ENCODE measurements at places on chromosomes 3 and 15.

GRCh38 chr15:49620199-49620598, 419 bp downstream of the FAM227B start:
- DNase-seq = no peak

- no peak for DNase-seq
Observed at GRCh38 chr3:33729993-33730392, 11.9 kb upstream of the CLASP2 start.

GRCh38 chr3:52679199-52679538, 6.5 kb downstream of the PBRM1 start:
- no peak for DNase-seq

GRCh38 chr3:5250467-5251195, 63.1 kb downstream of the EDEM1 start:
- DNase-seq = no peak

DNA sequence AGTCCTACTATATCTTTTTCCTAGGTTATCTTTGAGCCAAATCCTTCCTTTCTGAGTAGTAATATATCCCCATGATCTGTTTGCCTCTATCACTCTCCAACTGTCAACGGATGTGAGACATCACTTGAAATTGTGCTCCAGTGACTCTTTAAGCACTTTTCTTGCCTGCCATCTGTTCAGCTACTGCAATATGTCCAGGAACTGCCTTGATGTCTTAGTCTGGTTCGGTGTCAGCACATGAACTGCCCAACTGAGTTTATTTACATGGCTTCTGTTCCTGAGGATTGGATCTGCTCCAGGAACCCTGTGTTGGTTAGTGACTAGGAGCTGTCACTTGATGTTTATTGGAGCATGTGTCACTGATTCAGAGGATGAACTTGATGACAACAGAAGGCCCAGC, 116.5 kb downstream of the SLC9A9 start:
- no peak for DNase-seq

DNA sequence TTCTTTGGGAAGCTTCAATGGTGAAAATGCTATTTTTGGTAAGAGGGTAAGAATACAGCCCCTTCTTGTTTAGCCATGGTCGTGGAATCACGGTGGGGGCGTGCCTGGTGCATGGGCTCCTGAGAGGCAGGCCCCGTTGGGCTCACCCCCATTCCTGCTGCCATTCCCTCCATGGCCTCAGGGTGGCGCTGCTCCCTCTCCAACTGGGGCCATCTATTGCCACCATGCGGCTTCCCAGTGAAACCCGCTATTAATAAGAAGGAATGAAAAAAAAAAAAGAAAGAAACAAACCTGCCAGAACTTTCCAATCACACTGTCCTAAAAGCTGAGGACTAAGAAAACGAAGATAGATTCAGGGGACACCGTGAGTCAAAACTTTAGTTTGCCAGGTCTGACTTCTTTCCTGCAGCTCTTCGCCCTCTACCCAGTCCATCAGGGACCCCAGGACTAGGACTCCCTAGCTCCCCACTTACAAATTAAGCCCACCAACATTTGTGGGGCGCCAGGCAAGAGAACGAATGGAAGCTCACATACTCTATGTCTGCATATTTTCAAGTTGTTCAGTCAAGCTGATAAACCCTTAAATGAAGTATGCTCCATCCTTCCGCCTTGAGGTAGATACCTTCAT, 30.6 kb upstream of the ABHD2 start:
- peak; percentile 83 for DNase-seq

DNA sequence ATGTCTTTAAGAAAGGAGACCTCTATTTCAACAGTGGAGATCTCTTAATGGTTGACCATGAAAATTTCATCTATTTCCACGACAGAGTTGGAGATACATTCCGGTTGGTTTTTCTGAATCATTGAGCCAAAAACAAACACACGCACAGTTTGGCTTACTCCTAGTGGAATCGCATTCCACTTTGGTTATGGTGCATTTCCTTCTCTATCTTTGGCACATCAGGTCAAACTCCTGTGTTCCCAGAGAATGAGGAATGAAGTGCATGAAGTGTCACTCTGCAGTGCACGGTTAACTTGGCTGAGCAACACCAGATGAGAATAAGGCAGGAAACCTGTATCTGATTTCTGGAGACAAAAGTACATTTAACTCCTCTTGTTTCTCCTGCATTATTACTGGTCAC, 38.5 kb downstream of the HDC start:
- DNase-seq = no peak

GRCh38 chr3:37198996-37199395, 24.6 kb upstream of the LRRFIP2 start:
- no peak for DNase-seq

GRCh38 chr15:85480923-85481322, 100.5 kb downstream of the AKAP13 start:
- DNase-seq = no peak

GRCh38 chr3:97815149-97815917, 6.5 kb upstream of the CRYBG3 start:
- no peak for DNase-seq

GRCh38 chr3:135440233-135440632, 525.3 kb upstream of the PPP2R3A start:
- no peak for DNase-seq

DNA sequence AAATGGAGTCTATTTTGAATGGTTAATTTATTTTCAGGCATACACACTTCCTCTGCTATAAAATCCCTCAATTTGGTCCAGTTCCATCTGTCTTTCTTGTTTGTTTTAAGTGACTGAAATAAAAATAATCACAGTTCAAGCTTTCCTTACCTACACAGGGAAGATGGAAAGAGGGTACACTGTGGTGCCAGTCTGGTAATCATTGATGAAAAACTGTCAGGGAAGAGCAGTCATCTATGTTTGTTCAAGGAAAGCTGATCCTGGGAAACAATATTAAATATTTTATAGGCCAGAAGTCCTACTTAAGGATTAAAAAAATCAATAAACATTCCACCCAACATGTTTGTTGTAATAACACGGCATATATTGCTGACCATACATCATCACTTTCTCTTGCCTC, 115.2 kb upstream of the KCNMB2 start:
- DNase-seq = no peak

- no peak for DNase-seq
Observed at GRCh38 chr15:99474909-99475753, 90.7 kb upstream of the MEF2A start.

DNA sequence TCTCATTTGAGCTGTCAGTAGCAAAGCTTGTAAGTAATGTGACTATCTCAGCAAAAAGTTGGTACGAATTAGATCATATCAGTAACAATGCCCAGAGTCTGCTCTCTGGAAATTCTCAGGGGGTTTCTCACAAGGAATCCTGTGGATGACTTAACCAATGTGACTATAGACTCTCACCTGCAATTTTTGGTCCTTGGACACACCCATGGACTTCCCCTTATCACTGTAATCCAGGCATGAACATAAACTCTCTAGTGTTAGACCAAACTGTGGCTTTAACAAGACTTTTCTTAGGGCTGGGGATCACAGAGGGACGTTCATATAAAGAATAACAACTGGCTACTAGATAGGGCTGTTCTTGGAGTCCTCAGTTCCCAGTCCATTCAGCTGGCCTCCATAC, 3.9 kb upstream of the ZNF80 start:
- no peak for DNase-seq

DNA sequence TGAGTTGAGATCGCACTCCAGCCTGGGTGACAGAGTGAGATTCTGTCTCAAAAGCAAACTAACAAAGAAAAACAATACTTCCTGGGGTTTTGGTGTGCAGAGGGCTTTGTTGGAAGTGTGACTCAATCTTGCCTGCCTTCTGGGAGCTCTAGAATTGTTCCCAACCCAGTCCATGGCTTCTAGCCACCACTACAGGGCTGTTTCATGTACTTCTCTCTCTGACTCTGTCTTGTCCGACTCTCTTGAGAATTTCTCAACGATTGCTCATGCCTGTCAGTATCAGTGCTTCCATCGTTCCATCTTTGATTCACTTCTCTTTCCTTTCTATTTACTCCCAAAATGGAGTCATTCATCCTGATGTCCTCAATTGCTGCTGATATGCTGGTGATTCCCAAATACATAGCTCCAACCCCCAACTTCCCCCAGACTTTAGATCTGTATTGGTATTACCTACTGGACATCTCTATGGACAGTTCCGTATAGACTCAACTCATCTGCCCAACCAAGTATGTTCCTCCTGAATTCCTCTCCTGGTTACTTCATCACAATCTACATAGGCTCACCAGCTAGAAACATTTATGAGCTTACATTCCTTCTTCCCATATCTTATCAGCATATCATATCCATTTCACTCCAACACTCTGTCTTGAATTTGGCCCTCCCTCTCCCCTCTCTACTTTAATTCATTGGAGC, 1.8 kb upstream of the AP2M1 start:
- DNase-seq = no peak

DNA sequence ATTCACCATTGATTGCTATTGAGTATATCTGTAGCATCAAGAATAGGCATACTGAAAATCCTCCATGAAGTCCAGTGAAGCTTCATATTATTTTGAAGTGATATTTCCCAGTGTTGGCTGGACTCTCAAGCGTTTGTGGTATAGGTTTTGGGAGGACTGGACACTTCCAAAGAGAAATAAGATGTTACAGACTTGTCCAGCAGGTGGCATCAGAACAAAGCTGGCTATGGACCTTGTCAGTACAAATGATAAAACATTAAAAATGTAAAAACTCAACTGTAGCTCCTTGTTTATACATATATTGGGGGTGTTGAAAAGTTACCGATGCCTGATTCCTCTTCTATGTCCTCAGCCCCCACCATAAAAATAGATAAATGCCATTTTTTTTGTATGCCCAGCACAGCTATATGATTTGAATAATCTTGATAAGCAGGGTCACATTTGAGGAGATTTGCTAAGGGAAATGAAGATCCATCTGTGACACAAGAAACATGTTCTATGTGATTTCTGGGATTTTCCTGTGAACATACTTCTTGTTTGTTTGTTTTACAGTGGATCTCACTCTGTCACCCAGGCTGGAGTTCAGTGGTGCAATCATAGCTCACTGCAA, 54.5 kb upstream of the GOLGA6B start:
- DNase-seq = no peak

- no peak for DNase-seq
Observed at GRCh38 chr3:172839679-172840078, 89.2 kb downstream of the ECT2 start.

GRCh38 chr3:46334741-46335478, 19.0 kb upstream of the CCR2 start:
- no peak for DNase-seq

DNA sequence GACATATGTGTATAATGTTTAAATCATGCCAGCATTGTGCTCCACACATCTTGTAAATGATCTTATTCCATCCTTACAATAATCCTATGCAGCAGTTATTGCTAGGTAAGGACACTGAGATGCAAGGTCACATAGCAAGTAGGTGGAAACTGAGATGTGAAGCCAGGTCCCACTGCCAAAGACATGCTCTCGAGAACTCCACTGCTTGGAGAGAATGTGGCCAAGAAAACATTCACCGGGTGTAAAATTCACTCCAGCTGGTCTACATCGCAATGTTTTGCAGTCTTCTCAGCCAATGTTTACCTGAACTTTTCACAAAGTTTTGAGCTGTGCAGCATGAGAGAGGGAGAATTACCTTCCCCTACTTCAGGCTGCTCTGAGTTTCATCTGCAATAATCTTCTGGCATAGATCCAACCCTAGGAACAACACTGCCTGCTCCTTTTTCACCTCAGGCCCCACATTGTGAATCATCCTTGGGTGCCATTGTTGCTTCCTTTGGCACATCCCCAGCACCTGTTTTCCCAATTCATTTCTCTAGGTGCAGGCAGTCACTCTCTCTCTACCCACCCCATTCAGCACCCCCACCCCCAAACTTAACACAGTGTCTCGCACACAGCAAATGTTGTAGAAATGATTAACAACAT, 53.5 kb upstream of the PRTG start:
- DNase-seq = no peak

DNA sequence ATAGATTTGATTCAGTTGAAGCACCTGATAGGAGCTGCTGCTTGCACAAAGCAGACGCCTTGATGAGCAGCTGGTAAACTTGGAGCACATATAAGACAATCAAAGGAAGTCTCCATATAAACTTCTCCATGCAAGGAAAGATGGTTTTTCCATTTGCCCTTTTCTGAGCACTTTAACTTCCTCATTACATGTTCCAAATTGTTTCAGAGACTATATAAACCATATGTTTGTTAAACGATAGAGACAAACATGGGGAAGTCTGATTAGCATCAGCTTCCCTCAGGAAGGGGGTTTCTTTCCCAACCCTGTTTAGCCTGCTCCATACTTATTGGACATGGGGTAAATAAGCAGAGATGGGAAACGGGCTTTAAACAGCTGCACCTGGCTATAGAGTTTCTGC, 88.0 kb downstream of the DHX36 start:
- DNase-seq = no peak

DNA sequence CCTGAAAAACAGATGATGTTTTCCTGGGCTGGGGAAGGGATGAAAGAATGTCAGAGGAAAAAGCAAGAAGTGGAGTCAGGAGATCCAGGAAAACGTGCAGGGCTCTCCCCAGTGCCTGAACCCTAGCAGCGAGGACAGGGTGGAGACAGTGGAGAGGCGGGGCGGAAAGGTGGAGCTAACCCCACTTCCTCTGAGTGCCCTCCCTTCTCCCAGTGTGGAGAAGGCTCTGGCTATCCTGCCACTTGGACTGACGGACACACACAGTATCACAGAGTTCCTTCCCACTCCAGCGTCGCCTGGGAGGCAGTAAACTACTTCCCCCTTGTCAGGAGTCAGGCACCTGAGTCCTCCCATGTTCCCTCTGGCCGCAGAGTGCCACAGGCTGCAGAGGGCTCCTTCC, 125.3 kb upstream of the CHRNA7 start:
- no peak for DNase-seq

DNA sequence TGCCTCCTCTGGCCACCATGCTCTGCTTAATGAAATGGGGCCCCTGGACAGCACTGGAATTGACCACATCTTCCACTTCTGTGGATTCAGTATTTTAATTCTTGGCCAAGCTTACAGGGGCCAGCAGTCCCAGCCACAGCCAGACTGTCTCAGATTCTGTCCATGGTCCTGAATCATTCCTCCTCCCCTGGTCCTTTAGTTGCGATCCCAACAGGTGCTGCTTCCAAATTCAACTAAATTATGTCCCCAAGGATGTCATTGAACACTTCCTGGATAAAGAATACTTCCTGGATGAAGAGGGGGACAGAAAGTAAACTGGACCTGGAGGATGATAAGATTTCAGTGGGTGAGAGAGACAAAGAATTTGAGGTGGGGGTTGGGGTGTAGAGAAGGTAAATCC, 111.1 kb upstream of the FOXB1 start:
- DNase-seq = no peak

GRCh38 chr3:58647381-58648141, 19.0 kb downstream of the FAM3D start:
- DNase-seq = no peak

GRCh38 chr15:89196994-89197393, 24.4 kb downstream of the RLBP1 start:
- peak; percentile 46 for DNase-seq
